DMS153 (cell line): ENCODE measurements at places on chromosomes 13 and 19.

DNA sequence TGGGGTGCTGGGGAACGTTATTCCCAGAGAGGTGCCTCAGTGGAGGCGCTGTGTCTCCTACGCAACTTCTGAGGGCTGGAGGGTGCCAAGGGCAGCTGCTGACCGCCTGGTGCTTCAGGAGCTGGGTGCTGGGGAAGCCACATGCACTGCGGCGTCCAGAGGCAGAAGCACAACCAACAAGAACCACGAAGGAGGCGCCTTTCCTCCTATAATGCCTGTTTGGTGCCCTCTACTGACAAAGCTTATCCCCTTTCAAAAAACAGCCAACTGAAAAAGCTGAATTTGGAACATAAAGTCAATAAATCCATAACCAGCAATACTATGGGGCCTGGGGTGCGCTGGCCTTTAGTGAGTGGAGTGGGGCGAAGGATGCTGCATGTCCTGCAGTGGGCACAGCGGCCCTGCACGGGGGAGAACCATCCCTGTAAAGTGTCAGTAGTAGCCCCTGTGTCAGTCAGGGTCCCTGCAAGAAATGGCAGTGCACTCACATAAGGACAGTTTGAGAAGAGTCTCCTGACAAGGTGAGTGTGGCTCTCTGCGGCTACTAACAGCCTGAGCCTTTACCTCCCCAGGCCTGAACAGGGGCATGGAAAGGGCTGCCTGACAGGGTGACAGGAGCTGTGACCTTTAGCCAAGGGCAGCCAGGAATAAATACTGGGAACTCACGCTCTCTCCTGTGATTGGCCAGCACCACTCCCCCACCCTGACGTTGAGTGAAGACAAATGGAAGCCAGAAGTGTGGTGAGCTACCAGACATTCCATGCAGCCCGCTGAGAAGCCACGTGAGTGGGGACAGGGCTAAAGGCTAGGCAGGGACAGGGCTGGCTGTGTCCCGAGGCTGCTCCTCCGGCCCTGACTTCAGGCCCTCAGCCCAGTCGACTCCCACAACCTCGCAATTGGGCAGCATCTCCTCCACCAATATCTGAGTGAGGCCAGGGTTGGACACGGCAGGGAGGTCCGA, 4.5 kb upstream of the B3GNT8 start:
- no peak for DNase-seq

DNA sequence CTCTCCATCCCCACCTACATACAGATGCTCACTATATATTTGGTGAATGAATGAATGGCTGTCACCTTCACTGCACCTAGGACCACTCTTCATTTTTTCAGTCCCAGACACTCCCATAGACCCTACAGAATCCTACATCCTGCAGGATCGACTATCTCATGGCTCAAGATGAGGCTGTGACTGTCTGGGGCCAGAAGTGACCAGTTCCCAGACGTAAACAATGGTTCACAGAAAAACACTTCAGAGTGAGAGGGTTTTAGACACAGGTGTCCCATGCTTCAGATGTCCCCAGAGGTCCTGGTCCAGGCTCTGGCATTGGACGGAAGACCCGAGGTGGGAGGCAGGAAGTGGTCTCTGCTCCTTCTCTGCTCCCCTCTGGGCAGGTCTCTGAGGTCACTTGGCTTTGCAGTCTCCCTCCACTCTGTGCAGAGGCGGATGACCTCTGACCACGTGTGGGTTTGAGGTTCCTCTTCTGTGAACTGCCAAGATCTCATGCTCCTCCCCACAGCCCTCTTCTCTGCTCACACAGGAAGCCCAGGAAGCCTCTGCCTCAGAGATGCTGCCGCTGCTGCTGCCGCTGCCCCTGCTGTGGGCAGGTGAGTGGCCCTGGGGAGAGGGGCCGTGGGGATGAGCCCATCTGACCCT, 24.9 kb downstream of the SIGLEC7 start:
- no peak for DNase-seq

GRCh38 chr19:3658004-3658869, 31.6 kb upstream of the CACTIN start:
- DNase-seq = no peak

DNA sequence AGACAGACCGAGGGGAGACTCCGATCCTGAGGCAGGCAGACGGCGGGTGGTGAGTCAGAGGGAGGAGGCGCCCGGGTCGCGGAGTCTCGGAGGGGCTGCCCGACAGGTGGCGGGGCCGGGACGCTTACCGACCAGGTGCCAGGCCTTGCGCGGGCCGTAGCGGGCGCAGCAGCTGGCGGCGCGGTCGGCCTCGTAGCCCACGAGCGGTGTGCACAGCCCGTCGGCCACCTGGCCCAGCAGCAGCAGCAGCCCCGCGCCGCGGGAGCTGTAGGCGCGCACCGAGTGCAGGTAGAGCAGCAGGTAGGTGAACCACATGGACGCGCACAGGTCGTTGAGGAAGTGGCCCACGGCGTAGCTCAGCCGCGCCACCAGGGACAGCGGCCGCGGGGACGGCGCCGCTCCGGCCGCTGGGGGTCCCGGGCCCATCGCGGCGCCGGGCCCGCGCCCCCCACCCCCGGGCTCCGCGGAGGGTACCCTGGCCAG, 367 bp downstream of the MFSD12 start:
- no peak for DNase-seq

- no peak for DNase-seq
Measured at GRCh38 chr13:23845105-23845725, 44.0 kb downstream of the MIPEP start.

DNA sequence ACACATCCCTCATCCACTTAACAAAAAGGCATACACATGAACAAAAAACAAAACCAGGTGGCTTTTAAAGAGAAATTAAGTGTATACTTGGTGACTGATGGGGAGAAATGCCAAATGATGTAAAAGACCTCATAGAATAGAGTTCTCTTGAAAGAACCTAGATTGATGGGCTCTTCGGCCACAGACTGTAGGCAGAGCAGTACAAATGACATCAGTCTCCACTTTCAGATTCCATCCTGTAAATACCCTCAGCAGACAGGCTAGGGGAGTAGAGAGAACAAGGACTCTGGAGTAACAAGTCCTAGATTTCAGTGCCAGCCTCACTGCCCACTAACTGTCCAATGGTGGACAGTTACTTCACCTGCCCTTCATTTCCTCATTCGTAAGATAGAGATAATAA, 203.8 kb downstream of the MZT1 start:
- no peak for DNase-seq

- DNase-seq = peak; percentile 18
Measured at GRCh38 chr13:26601669-26602068, 44.2 kb downstream of the WASF3 start.

GRCh38 chr19:6235031-6235951, 44.5 kb downstream of the MLLT1 start:
- no peak for DNase-seq

GRCh38 chr13:31769575-31769974, 30.2 kb downstream of the RXFP2 start:
- DNase-seq = no peak

- DNase-seq = peak; percentile 17
Measured at GRCh38 chr13:42041011-42041683, 7.3 kb upstream of the DGKH start.

GRCh38 chr19:44813070-44813840, 4.4 kb downstream of the BCAM start:
- no peak for DNase-seq

GRCh38 chr13:40999416-40999815, 19.7 kb downstream of the ELF1 start:
- no peak for DNase-seq

- DNase-seq = no peak
Measured at GRCh38 chr19:3161453-3161852, 17.1 kb upstream of the S1PR4 start.

GRCh38 chr13:112066624-112067004, 335 bp upstream of the SOX1 start:
- DNase-seq = peak; percentile 96

DNA sequence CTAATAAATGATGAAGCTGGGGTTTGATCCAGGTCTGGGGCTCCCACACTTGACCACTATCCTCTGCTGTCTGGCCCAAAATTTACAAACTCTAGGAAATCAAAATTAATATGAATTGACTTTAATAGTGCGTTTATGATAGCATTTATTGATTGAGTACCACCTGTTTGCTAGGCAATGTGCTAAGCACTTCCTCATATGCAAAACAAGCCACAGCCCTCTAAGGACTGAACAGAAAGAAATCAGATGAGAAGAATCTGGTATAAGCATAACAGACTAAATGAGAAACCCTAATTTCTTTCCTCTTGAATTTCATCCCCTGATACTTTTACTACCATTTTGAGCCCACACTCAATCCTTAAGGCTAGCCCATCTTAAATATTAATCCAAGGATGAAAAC, 6.6 kb upstream of the MLNR start:
- no peak for DNase-seq

DNA sequence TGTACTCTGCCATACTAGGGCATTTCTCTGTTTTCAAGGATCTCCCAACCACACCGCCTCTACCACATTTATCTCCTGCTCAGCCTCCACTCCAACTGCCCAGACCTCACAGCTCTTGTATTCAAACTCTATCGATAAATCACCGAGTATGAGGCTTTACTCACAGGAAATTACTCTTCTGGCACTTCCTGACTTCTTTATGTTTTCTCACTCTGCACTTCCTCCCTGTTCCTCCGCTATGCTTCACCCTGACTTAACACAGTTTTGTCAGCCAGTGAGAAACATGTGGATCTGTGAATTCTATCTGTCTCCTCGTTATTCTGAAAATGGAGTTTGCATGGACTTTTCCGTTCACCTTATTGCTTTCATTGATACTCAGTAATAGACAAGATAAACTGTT, 2.6 kb upstream of the CARD8 start:
- no peak for DNase-seq

- DNase-seq = peak; percentile 81
Measured at GRCh38 chr13:46101484-46102254, 3.2 kb downstream of the CPB2 start.

DNA sequence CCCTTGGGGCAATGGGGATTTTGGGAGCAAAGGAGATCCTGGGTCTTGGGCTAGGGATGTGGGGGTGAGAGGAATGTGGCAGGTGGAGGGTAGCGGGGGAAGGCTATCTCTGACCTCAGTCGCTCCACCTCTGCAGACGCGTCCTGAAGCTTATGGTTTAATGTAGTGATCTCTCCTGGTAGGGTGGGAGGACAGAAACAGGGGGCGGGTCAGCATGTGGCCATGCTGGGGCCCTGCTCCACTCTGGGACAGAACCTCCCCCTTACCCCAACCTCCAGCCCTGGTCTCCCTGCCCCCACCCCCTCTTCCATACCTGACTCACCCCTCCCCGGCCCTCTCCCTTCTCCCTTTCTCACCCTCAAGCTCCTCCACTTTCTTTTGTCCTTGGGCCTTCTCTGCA, 1.4 kb downstream of the BST2 start:
- DNase-seq = no peak

GRCh38 chr13:51938454-51938853, 72.8 kb downstream of the ATP7B start:
- DNase-seq = no peak

DNA sequence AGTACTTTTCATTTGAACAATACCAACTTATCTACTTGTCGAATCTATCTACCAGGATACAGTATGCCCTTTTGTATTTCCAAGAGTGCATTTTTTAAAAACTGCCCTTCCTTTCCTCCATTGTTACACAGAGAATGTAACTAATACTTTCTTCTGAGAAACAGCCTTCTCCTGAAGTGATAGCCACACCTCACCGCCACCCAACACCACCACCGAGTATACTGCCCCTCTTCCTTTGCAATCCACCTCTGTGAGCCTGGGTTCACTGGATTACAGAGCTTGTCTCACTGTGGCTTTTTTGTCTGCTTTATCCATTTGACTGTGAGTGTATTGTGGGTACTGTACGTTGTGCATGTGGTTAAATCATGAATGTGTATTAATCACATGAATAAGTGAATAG, 305.4 kb downstream of the KLF12 start:
- DNase-seq = no peak

- no peak for DNase-seq
Measured at GRCh38 chr13:95352486-95352885, 51.2 kb upstream of the ABCC4 start.

DNA sequence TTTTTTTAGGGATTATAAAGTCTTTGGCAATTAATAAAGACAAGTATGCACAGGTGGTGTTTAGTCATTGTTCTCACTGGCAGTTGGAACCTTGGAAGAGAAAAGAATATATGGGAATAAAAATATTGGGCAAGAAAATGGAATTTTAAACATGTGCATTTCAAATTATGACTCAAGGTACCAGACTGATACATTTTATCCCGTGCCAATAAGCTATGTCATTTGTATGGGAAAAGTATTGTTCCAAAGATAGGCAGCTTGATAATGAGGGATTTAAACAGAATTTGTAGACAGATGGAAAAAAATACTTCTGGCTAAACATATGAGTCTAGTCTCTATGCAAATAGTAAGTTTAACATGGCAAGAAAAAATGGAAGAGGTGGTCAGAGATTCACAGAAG, 169.5 kb upstream of the UFM1 start:
- DNase-seq = no peak

- DNase-seq = no peak
Measured at GRCh38 chr13:73698859-73699258, 435.3 kb downstream of the KLF12 start.

GRCh38 chr13:39244561-39245230, 206.4 kb downstream of the NHLRC3 start:
- DNase-seq = peak; percentile 66

GRCh38 chr19:41646589-41647204, 19.8 kb upstream of the CEACAM4 start:
- DNase-seq = no peak

GRCh38 chr13:80824229-80824628, 483.3 kb upstream of the SPRY2 start:
- no peak for DNase-seq

- no peak for DNase-seq
Measured at GRCh38 chr13:91955546-91956355, 557.3 kb downstream of the GPC5 start.

DNA sequence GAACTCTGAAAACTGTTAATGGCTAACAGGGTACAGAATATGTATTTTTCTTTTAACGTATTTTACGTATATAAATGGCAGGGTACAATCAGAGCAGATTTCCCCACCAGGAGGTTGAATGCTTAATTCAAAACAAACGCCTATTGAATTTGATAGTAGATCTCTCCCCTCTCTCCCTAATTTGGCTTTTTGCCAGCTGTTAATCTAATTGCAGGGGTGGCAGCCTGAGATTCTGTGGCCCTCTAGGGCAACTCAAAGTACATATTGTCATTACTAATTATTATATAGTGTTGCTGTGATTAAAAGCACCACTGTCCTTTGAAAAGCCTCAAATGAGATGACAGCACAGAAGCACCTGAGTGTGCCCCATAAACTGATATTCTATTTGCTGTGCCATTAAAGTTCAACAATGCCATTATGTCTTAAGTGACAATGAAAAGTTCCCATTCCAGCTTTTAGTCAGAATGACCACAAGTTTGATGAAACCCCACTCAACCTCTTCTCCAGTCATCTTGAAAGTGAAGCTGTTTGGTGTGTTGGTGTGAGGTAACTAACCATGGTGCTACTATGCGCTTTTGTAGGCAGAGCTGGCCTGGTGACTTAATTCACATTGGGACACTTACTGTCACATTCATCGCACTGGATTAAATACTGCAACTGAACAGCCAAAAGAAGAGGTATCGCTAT, 351.4 kb downstream of the KCNRG start:
- peak; percentile 81 for DNase-seq

- DNase-seq = no peak
Measured at GRCh38 chr13:45255247-45255987, 54.6 kb upstream of the KCTD4 start.

- DNase-seq = no peak
Measured at GRCh38 chr19:14317157-14317556, 64.1 kb upstream of the ADGRE5 start.

- DNase-seq = peak; percentile 58
Measured at GRCh38 chr13:102097708-102098107, 304.1 kb downstream of the FGF14 start.

GRCh38 chr13:22562116-22562515, 618.7 kb upstream of the SGCG start:
- no peak for DNase-seq

- DNase-seq = no peak
Measured at GRCh38 chr19:56900573-56901097, 60.1 kb upstream of the PEG3 start.
